ENCODE measurements at places on chromosomes 6 and 20.

GRCh38 chr20:62764156-62764935 is 31.9 kb upstream of the MRGBP start:
- DNase-seq: no peak

DNA sequence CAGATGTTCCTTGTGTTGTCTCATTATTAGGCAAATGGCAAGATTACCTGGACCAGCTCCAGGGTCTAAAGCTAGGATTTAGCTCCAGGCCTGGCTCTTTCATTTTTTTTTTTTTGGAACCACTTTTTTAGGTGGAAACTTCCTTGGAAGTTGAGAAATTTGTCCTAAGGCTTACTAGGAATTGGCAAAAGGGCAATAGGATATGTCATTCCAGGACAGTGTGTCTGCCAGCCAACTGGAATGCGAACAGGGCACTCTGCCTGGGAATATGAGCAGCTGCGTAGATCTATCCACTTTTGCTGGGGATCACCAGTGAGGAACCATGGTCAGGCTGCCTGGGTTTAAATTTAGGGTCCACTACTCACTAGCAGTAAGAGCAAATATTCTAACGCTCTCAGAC is 304.0 kb downstream of the TSHZ2 start:
- no peak for DNase-seq

DNA sequence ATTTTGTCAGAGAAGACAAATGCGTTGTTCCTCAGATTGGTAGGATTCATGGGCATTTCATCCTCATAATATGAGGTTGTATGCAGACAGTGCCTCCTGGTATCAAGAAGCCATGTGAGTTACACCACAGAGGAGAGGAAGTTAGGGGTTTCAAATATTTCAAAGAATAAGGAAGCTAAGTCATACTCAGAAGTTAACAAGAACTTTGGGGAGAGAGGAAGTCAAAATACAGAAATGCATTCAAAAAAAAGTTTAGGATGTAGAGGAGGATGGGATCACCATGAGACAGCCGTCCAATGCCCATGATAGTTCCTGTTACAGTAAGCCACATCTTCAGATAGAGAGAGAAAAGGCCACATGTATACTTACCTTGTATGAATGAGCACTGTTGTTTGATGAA is 22.3 kb downstream of the HLA-DOB start:
- DNase-seq: no peak

- DNase-seq: no peak
Observed at GRCh38 chr6:49524541-49524940, 24.8 kb downstream of the GLYATL3 start.
